ENCODE measurements at places on chromosomes 6 and 20.
A peak's percentile ranks its signal among the peaks of the same experiment; 100 is the strongest.

DNA sequence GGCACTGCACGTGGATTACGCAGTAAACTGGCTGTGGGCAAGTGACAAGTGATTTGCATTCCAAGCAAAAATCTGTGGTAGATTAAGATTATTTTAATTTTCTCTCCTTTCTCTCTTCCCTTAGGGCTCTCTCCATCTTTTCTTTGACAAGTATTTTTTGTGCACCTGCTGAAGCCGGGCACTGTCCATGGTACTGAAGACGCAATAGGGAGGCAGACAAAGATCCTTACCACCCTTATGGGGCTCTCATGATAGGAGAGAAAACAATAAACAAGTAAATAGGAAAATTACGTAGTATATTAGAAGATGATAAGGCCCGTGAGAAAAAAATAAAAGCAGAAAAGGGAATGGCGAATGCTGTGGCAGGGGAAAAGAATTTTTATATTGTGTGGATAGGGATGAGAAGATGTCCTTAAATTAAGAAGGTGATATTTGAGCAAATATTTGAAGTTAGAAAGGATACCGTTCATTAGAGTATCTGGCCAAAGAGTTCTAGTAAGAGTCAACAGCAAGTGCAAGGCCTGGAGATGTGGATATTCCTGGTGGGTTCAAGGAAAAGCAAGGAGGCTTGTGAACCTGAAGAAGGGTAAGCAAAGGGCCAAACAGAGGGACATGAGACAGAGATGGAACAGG, 146.0 kb downstream of the LAMP5 start:
- DNase-seq: peak; percentile 1

DNA sequence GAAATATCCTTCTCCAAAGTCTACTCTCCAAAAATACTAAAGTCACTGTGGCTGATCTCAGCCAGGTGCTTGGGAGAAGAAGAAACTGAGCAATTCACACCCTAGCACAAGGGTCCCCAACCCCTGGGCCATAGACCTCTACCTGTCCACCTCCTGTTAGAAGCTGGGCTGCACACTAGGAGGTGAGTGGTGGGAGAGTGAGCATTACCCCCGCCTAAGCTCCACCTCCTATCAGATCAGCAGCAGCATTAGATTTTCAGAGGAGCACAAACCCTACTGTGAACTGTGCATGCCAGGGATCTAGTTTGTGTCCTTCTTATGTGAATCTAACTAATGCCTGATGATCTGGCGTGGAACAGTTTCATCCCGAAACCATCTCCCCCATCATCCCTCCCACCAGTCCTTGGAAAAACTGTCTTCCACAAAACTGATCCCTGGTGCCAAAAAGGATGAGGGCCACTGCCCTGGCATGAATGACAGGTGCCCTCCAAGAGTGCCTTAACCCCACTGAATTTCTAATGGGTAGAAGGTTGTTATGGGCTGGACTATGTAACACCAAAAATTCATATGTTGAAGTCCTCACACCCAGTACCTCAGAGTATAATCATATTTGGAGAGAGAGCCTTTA, 109.2 kb upstream of the CDYL start:
- DNase-seq: no peak

DNA sequence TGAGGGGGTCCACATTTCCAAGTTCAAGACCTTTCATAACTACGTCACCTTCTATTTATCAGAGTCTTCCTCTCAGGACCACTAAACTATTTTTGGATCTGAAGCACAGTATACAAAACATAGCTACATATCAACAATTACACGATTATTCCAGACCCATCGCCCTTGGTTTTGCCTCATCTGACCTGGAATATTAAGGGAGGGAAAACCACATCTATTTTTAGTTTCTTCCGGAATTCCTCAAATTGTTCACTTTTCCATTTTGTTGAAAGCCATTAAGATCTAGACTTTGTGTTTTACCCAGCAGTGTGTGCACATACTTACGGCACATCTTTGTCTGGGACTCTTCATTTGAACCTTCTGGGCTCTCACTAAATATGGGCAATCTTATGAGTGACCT, 12.0 kb upstream of the ADGRF5 start:
- peak; percentile 50 for DNase-seq

- no peak for DNase-seq
Observed at GRCh38 chr20:42276718-42277602, 658.8 kb upstream of the CHD6 start.

GRCh38 chr6:74577619-74578018, 628.2 kb downstream of the COL12A1 start:
- DNase-seq: no peak

- DNase-seq: peak; percentile 36
Observed at GRCh38 chr6:163263196-163263595, 151.3 kb upstream of the QKI start.

GRCh38 chr6:26311012-26311384, 54.0 kb upstream of the BTN3A2 start:
- peak; percentile 53 for DNase-seq

DNA sequence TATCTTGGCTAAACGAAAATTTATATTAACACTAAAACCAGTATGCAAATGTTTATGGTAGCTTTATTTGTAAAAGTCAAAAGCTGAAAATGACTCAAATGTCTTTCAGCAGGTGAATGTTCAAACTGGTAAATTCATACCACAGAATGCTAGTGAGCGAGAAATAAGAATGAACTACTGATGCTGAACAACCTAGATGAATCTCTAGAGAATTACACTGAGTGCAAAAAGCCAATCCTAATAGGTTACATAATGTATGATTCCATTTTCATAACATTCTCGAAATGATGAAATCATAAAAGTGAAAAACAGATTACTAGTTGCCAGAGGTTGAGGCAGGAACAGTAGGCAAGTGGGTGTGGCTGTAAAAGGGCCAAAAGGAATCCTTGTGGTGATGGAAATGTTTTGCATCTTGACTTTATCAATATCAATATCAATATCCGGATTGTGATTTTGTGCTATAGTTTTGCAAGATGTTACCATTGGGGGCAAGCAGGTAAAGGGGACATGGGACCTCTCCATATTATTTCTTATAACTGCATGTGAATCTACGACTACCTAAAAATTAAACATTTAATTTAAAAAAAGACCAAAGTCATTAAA, 26.1 kb downstream of the ZNF311 start:
- no peak for DNase-seq

DNA sequence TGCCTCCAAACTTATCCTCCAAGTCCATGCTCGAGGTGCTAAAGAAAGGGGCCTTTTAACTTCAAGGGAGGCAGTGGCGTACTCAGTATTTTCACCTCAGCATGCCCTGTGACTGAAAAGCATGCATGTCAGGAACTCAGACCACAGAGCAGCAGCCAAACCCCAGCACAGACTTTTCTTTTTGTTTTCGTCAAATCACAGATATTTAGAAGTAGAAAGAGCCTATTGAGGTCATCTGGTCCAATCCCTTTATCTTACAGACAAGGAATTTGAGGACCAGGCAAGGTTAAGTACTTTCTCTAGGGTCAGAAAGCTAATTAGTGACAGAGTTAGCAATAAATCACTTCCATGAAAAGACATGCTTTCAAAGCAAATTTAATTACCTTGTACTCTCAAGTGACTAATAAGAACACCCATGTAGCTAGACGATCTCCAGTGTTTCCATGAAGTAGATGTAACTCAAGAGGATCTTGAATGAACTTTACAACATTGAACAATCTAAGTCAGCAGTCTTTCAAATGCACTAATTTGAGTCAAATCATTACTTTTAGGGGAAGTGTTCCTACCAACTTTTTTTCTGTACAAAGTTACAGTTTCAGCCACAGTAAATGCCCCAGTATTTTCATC, 35.9 kb downstream of the MOXD1 start:
- DNase-seq: peak; percentile 88

DNA sequence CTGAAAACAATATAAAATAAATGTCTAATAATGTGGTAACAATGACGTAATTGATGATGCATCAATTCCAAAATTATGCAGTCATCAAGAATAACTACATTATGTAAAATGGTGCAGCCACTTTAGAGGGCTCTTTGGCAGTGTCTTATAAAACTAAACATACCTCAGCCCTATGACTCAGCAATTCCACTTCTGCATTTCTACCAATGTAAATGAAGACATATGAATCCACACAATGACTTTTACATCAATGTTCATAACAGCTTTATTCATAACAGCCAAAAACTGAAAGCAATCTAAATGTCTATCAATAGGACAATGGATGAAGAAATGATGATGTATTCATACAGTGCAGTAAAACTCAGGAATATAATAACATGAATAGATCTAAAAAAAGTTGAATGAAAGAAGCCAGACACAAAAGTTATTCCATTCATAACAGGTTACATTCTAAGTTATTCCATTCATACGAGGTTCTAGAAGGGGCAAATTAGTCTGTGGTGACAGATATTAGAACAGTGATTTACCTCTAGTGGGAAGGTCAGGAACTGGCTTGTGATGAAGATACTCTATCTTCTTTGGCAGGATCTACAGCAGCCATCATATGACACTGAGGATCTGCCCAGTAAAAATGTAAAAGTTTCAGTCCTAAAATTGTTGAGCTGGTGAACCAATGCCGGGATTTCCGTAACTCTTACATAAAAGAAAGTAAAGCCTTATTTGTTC, 396.1 kb downstream of the PLCB1 start:
- peak; percentile 85 for DNase-seq

GRCh38 chr6:16564436-16564835, 196.8 kb downstream of the ATXN1 start:
- DNase-seq: peak; percentile 42

DNA sequence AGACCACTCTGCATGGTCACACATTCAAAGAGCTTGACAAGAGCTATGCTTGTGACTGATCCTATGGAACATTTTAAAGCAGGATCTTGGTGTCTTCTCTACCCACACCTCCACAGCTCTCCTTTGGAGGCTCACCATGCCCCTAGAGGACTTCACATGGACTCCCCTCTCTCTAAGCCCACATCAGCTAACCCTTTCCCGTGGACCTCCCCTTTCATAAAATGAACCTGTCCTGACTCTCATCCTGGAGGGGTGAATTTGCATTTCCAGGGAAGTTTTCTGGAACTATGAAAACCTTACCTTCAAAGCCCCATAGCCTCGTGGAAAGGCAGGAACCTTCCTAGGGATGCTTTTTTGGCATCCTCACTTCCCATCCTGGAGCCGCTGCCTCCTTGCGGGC, 184.4 kb upstream of the SUPT3H start:
- DNase-seq: no peak

DNA sequence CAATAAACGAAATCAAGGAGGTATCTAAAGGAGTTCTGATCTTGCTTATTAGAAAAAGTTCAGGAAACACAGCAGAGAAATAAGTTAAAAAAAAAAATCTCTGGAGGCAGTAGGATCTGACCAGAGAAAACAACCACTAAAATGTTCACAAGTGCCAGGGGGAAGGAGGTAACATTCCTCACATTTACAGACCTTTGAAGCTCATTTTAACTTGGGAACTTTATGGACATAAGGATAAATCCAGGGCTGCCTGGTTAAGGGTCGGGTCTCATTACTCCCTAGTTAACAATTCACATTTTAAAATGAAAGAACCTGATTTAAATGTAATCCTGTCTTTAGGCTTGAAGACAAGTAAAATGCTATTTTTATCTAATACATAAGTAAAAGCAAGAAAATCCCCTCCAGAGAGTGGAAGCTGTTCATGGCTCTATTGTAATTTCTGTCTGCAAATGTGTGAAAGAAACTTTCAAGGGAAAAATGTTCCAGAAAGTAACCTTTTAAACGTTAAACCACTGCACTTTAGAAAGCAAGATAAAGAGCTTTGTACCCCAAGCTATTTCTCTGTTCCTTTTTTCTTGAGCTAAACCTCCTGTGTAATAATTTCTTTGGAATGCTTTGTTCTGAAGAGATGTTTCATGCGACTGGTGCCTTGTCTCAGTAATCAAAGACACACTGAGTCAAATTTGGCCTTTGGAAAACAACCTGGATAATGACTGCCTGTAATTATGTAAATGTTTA, 38.2 kb downstream of the MYLIP start:
- DNase-seq: no peak

DNA sequence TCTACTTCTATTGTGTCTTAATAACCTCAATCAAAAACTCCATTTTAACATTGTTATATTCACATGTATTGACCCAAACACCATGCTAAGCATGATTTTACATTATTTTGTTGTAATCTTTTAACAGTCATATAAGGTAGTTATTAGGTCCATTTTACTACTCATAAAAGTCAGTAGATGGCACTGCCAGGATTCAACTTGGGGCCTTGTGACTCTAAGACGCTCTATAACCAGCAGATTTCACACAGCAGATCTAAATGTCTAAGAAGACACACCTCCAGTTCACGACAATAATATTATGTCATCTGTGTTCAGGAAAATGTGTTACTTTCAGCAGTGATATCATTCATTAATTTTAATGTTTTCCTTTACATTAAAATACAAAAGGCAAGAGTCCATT, 88.0 kb downstream of the FRK start:
- no peak for DNase-seq

GRCh38 chr6:40754461-40755045, 167.4 kb upstream of the LRFN2 start:
- DNase-seq: no peak

GRCh38 chr6:46052479-46052878, 36.8 kb upstream of the CLIC5 start:
- no peak for DNase-seq

DNA sequence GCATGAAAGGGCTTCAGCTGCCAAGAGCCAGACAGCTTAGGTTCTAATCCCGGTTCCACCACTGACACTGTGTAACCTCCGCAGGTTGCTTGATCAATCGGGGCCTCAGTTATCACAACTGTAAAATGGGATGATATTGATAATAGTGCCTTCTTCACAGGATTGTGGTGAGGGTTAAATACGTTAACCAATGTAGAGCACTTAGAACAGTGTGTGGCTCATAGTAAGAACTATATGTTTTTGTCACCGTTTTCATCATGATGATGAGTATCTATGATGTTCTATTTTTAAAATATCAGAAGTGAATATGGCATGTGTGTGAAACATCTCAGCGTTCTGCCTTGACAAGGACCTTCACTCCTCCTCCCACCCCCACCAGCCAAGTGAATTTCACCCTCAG, 10.3 kb upstream of the MAPK13 start:
- DNase-seq: no peak

GRCh38 chr6:39855356-39855995, 63.3 kb downstream of the DAAM2 start:
- DNase-seq: no peak

- DNase-seq: no peak
Observed at GRCh38 chr20:1335961-1336698, 7.2 kb upstream of the SDCBP2 start.

- DNase-seq: no peak
Observed at GRCh38 chr6:63014290-63014689, 197.0 kb upstream of the FKBP1C start.

GRCh38 chr20:38962928-38963401, 821 bp downstream of the DHX35 start:
- DNase-seq: no peak

All from astrocyte (in vitro differentiated cells and primary cell).